ENCODE measurements at places on chromosomes 5 and 9.
A peak's percentile ranks its signal among the peaks of the same experiment; 100 is the strongest.

DNA sequence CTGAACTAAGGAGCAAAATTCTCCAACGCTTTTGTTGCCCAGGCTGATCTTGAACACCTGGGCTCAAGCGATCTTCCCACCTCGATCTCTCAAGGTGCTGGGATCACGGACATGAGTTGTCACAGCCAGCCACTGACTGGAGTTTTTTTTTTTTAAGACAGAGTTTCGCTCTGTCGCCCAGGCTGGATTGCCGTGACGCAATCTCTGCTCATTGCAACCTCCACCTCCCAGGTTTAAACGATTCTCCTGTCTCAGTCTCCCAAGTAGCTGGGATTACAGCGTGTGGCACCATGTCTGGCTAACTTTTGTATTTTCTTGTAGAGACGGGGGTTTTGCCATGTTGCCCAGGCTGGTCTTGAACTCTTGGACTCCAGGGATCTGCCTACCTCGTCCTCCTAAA is 58.2 kb downstream of the EHMT1 start:
- no peak for DNase-seq

- DNase-seq, result no peak
Measured at GRCh38 chr5:848671-849111, 2.1 kb downstream of the ZDHHC11 start.

- DNase-seq, result no peak
Measured at GRCh38 chr5:138577452-138577851, 2.3 kb upstream of the HSPA9 start.

GRCh38 chr5:146719179-146719578 is 159.4 kb downstream of the PPP2R2B start:
- DNase-seq, result no peak

- DNase-seq, result no peak
Measured at GRCh38 chr5:115961381-115962238, 665 bp upstream of the LVRN start.

- DNase-seq, result no peak
Measured at GRCh38 chr9:136784249-136784996, 6.7 kb upstream of the TMEM141 start.

DNA sequence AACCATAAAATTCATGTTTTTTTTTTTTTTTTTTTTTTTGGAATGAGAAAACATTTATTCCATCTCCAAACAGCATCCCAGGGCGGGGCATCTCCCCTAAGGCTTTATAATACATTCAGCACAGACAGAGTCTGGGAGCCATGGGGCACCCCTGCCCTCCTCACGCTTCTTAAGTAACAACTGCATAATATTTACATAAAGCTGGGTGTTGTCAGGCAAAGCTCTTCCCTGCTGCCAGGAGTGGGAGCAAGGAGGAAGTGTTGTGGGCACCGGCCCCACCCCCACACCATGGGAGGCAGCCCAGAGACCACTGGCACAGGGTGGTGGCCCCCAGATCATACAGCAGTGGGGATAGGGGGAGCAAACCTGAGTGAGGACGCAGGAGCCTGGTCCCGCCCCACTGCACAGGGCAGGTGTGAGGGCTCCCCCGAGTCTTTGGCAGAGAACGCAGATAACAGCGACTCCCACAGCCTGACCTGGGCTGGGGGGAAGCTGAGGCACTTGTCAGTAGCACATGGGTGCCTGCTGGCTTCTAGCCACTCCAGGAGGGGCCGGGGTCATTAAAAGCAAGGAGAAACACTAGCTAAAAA is 86.1 kb upstream of the CEP78 start:
- DNase-seq, result no peak

DNA sequence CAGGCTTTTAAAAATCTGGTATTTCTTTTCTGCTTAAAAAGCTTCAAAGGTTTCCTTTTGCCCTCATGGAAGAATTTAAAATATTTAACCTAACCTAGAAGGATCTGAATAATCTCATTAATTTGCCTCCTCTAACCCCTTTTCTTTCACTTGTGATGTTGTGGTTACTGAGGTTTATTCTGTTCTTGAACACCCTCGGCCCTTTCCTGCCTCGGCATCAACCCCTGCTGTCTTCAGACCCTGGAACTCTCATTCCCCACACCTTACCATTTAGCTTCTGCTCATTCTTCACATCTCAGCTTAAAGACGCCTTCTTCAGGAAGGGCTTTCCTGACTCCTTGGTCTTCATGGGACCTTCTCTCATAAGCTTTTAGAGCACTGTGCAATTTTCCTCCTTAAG is 131.4 kb upstream of the MAN2A1 start:
- no peak for DNase-seq

DNA sequence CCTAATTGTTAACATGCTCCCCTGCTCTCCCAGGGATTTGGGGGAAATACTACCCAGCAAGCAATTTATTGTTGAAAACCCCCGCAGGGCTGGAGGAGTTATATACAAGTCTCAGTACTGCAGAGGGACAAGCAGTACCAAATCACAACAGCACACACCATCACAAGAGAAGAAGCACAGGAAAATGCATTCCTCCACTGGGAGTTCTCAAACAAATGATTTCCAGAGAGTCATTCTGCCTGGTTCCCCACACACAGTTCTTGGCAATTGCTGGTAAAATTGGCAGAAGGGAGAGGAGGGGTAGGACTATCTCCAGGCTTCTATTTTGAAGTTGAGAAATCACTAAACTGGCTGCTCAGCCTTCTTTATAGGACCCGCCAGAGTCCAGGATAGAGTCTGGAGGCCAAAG is 16.8 kb downstream of the SIL1 start:
- DNase-seq, result no peak

GRCh38 chr5:91684625-91685024 is 301.5 kb upstream of the ARRDC3 start:
- DNase-seq, result no peak

DNA sequence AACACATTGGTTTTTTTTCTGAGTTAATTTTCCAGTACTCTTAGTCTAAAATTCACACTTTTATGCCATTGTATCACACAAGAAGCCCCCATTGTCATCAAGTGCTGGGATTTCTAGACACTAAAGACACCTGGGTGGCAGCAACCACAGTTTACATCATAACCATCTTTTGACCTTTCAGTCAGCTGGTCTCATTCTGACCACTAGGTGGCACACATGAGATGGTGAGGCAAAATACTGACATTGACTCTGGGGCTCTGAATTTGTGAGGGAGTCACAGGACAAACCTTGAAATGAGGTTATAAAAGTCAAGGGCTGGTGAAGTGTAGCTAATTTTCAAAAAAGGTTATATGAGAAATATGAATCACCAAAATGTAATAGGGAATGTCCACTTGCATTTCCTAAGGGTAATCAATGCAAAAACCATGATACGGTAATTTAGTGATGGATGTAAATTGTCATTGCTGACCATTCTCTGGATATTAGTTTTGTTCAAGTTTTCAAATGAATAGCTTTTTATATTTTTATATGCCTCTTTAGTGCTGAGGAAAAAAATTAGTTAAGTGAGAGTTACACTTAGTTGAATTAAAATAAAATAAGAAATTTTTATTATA is 229.4 kb downstream of the DMAC1 start:
- DNase-seq, result peak; percentile 44

DNA sequence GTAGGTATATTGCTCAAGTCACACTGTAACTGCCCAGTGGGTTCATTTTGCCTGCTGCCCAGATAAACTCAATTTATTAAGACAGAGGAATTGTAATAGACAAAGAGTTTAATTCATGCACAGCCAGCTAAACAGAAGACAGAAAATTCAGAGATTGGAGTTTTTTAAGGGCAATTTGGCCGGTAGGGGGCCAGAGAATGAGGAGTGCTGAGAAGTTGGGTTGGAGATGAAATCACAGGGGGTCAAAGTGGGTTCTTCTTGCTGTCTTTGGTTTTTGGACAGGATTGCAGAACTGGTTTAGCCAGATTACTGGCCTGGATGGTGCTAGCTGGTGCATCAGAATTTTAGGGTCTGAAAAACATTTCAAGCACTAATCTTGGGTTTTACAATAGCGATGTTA is 20.7 kb upstream of the IL33 start:
- DNase-seq, result no peak

GRCh38 chr9:82598241-82599039 is 464.5 kb downstream of the RASEF start:
- DNase-seq, result no peak

- DNase-seq, result no peak
Measured at GRCh38 chr9:6761306-6761705, 3.5 kb downstream of the KDM4C start.

- no peak for DNase-seq
Measured at GRCh38 chr9:116504893-116505480, 182.1 kb upstream of the TRIM32 start.

GRCh38 chr5:120604884-120605283 is 140.8 kb downstream of the PRR16 start:
- no peak for DNase-seq

DNA sequence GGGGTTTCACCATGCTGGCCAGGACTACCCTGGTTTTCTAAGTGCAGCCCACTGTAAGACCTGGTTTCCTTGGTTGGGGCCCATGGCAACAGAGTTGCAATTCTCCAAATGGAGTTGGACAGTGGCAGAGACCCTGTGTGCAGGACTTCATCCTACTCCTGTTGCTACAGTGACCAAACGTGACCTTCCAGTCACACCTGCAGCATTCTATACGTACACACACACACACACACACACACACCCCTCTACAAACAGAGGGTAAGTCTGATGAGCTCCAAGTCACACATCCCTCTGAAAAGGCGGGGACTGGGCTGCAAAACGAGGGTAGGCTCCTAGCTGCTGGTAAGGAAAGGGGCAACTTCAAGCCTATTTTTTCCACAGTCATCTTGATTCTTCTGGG is 23.6 kb downstream of the LHFPL2 start:
- no peak for DNase-seq

DNA sequence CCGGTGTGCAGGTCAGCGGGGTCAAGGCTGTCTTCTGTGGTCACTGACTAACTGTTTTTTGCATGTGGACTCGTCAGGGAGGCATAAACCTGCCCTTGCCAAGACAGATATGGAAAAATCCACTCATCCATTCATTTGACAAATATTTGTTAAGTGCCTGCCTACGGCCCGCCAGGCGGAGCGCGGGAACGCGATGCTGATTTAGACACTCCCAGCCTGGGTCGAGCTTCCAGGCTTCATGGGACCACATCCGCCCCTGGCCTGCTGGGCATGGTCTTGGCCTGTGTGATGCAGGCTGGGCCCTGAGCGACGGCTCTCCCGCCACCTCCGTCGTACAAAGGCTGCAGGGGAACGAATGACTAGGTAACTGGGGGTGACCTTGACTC is 18.1 kb downstream of the MYMK start:
- DNase-seq, result no peak

DNA sequence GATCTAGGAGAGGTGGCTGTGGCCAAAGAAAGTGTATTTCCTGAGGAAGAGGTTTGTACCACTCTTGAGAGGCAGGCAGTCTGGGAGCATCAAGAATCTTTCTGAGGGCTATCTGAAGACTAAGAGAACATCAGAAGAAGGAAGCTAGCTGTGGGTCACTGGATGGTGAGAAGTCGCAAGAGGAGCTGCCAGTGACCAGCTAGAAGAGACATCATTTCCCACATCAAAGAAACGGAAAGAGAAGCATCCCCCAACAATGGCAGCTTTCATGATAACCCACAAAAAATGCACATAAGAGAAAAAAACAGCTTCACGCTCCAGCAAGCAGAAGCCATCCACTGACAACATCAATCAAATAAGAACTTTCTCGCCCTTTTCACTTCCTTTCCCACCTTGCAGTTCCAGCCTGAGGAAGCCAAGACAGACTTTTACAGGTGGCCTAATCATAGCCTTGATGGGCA is 25.0 kb upstream of the CEP78 start:
- no peak for DNase-seq

DNA sequence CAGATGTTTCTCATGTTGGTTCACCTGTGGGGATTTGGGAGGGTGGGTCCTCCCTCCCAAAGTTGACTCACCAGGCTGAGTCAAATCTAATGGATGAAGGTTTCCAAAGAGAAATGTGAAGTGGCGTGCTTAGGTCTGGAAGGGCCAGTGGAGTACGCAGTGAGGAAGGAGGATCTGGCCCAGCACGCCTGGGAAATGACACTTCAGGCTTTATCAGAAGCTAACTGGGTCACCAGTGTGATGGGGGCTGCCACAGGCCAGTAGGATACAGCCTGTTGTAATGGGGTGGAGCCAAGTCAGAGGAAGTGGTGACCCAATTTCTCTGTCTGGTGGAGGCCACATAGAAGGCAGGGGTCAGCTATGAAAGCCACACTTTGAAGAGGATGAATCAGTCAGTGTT is 18.0 kb downstream of the POLR1E start:
- no peak for DNase-seq

GRCh38 chr9:114828303-114828650 is 22.4 kb upstream of the TNFSF15 start:
- no peak for DNase-seq

Measured in stimulated activated CD4-positive, alpha-beta T cell treated with anti-CD3 and anti-CD28 coated beads, Interleukin-12 subunit alpha, Interleukin-12 subunit beta, amount 100 ng/mL, for 4 hours (primary cell).